ENCODE measurements at places on chromosomes 2 and 18.
A peak's percentile ranks its signal among the peaks of the same experiment; 100 is the strongest.

DNA sequence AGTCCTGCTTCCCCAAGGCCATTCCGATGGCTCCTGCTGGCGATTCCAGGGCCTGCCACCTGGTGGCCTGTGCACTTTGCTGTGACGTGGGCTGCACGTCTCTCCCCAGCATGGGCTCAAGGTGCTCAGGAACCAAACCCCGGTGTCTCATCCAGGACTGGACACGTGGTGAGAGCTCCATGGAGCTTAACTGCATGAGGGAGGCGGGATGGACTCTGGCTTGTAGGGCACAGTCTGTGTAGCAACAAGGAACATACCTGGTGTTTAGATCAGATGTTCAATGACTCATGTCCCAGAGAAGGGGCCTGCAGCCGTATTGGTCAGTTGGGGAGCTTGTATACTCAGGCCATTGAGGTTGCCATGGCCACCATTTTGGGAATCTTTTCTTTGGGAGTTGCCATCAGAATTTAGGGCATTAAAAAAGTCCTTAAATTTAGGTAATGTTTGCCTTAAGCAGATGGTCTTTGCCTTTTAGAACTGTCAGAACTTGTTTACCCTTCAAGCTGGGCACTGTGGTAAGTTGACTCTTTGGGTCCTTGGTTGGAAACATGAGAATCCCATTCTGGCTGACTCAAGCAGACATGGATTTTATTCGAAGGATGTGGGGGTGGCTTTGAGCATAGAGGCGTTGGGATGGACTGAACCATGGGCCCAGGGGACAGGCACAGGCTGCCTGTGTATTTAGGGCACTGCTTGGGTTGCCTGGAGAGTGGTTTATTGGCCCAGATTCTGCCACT is 21.0 kb downstream of the AGAP1 start:
- DNase-seq = peak; percentile 81

- DNase-seq = peak; percentile 47
Measured at GRCh38 chr18:47204908-47205522, 28.9 kb upstream of the IER3IP1 start.

- no peak for DNase-seq
Measured at GRCh38 chr2:149490296-149490695, 97.3 kb downstream of the MMADHC start.

DNA sequence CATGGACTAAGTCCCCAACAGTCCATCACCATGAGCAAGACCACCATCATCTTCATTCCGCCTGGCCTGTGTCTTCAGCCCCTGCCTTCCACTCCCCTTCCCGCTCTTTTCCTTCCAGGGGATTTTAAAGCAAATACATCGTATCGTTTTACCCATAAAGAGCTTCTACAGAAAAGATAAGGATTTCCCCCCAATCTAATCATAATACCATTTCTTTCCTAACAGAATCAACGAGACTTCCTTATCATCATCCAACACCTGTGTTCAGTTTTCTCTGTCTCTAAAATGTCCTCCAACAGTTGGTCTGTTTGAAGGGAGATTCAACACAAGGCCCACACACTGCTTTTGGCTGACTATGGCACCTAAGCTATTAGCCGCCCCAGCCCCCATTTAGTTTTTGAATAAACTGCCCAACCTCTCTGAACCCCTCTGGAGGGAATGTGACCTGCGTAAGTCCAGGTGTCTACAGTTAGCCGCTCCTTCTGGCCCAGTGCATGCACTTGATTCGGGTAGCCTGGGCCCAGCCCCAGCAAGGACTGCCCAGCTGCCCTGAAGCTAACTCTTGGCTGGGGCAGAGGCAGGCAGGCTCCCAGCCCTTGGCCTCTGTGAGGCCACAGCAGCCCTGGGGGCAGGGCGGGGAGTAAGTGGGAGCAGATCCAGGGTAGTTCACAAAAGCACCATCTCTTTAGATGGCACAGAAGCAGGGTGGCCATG is 25.3 kb upstream of the SEMA4C start:
- no peak for DNase-seq

GRCh38 chr18:36394486-36394885 is 97.0 kb downstream of the FHOD3 start:
- no peak for DNase-seq

- DNase-seq = peak; percentile 84
Measured at GRCh38 chr2:127418300-127419111, at the start of gene PROC. TSS of gene PROC (plus strand) at chr2:127418427. CDS start at chr2:127419943, 1,516 bp downstream.

- DNase-seq = no peak
Measured at GRCh38 chr2:8229546-8229986, 452.3 kb upstream of the ID2 start.

GRCh38 chr2:103808814-103809213 is 1045.1 kb upstream of the POU3F3 start:
- DNase-seq = no peak

DNA sequence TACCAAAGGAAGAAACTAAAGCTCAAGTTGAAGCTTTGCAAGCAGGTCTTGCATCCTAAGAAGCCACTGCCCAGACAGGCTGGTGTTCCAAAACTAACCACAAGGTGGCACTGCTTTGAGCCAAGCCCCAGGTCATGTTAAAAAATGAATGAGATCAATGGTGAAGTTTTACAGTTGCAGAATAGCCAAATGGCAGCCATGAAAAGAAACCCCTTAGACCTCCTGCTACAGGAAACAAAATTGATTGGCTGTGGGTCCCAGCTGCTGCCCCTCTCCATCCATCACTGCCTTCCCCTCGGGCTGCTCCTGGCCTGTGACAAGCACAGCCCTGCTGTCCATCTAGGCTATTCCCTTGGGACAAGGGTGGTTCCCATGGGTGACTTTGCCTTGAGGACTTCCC is 20.7 kb upstream of the MREG start:
- peak; percentile 41 for DNase-seq

DNA sequence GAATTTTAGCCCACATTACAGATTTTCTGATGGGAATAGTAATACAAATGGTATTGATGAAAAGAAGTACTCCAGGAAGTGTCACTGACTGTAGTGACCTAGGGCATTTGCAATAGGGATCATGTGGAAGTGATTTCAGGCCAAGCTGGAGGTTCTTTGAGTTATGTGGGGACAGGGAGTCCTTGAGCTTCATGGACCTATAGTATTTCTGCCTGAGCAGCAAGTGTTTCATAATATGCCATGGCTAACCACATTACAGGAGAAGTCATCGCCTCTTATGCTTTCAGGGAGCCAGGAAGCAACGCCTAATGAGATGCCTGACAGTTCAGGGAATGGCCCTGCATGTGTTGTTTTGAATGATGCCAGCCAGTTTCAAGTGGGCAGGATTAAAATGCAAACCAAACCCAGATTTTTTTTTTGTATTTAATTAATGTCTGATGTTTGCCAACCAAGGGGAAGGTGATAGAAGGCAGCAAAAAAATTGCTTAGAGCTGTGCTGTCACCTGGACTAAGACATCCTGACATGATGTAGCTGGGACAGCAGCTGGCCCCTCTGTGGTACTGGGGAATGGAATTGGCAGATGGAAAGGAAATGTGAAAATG is 109.5 kb downstream of the RAPGEF4 start:
- no peak for DNase-seq

DNA sequence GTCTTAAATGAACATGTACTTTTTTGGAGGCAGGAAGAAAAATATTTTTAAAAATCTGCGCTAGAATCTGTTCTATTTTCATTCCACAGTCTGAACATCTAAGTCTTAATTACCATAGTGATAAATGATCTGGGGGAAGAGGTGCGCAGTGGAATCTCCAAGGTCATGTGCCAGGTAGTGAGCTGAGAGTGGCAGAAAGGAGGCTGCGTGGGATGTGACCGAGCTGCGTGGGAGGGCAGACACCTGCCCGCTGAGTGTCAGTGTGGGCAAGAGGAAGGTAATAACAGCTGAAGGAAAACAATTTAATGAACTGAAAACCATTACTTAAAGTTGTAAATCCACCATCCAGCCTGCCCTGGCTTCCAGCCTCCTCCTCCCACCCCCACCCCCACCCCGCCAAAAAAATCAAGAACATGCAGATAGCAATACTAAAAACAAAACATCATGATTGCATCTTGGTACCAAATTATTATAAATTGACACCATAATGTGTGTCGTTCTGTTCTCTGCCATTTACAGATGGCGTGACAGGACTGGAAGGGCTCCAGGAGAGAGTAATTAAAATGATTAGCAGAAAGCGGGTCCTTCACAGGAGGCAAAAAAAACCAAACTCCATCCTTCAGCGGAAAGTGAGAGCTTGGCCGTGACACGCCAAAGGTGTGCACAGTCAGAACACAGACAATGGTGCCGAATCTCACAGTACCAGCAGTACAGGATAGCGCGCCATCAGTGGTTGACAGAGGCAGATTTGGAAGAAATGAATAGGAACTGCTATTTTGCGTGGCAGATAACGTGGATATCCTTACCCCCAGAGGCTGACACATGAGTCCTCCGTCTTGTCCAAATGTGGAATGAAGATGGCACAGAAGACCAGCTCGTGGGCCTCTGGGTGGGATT is 11.4 kb upstream of the DTNB start:
- DNase-seq = no peak

DNA sequence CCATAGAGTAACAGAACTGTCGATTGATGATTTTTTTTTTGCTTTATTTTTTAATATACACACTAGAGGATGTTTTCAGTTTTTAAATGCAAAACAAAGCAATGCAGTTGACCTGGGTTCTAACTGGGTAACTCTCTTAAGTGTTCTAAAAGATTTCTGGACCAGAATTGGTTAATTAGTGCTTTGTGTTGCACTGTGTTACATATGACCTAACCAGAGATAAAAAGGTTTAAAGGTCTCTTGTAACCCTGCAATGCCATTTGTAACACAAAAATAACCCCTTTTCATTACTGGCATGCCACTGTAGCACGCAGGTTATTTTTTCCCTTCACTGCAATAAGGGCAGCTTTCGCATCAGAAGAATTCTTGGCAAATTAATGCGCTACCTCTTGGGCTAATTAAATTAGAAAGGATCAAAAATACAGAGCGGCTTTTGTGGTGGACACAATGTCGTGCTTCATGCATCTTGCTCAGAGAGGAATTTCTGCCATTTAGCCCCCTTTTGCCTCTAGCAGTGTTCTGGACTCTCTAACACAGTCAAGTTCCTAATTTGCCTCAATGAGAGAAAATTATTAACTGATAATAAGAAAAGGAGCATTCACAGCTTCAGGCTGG is 250.8 kb upstream of the ZEB2 start:
- no peak for DNase-seq

DNA sequence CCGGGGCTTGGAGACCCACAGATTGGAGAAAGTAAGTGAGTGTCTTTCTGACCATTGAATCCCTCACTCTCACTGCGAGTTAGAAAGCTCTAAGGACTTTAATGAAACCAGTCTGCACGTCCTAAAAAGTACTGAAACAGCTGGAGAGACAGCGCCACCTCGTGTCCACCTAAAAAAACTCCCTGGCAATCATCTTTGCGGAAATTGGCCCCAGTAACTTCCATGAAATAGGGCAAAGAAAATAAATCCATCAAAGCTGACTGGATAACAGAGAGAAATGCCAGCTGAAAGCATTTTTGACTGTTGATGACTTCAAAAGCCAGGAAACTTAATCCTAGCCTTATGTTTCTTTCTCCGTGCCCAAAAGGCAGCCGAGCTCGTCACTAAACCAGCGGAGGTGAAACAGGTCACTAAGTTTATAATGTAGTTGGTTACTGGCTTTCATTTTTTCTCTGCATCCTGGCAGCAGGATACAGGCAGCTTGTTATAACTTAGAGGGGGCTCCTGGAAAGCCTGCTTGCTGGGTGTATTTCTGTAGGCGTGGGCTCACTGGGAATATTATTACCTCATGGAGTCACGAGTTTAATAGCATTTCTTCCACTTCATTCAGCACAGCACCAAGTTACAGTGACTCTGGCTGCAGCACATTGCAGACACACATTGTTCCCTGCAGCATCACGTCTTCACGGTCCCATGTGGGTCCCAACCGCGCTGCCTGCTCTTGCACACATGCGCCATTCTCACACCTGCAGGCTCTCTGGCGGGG is 266.5 kb downstream of the HRH4 start:
- peak; percentile 57 for DNase-seq

DNA sequence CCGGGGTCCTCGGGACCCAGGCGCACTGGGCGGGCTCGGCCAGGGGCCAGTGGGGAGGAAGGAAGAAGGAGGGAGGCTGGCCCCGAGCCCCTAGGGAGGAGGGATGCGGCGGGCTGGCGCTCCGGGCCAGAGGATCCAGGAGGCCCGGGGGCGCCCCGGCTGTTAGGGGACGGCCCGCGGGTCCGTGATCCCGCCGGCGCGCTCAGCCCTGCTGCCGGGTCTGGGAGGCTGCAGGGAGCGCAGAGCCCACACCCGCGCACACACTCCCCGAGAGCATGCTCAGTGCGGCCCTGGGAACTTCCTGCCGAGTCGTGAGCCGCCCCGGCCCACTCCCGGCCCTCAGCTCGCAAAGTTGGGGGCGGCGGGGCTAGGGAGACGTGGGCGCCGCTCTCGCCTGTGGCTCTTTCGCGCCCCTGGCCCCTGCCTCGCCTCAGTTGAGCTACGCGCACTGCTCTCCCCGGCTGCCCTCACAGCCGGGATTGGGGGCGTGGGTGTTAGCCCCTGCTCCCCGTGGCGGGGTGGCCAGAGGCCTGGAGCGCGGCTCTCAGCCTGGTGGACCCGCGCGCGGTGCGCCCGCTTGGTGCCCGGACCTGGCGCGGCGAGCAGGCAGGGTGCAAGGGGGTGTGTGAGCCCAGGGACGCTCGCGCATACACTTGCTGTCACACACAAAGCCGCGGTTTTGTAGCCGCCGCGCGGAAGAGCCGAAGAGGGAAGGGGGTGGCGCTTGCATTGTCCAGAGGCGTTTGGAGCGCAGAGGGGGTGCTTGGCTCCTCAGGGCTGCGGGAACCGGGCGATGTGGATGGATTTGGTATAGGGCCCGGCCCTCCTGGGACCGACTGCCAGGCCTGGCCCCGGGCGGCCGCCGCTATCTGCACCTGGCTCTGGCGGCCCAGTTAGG is 132.9 kb upstream of the MGAT5 start:
- DNase-seq = peak; percentile 75

DNA sequence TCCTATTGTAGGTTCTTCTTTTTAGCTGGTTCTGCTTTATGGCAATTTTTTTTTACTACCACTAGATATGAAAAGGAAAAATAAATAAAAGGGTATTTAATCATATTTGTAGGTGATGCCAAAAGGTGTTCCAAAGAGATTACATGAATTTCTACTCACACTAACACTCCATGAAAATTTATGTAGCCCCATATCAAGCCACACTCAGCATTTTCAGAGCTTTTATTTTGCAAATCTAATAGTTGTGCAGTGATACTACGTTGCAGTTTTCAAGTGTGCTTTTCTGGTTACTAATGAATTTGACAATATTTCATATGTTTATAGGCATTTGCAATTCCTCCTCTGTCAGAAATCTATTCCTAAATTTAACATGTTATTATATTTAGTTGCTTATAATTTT is 363.9 kb upstream of the TMEFF2 start:
- DNase-seq = no peak

- no peak for DNase-seq
Measured at GRCh38 chr2:5969303-5969702, 277.1 kb downstream of the SOX11 start.

- DNase-seq = no peak
Measured at GRCh38 chr18:76588601-76589226, 93.7 kb upstream of the ZNF516 start.

GRCh38 chr18:24378598-24378997 is 19.0 kb downstream of the OSBPL1A start:
- DNase-seq = no peak

GRCh38 chr2:222269132-222269531 is 29.7 kb downstream of the PAX3 start:
- DNase-seq = no peak

- DNase-seq = no peak
Measured at GRCh38 chr2:166269322-166269721, 106.4 kb downstream of the SCN9A start.
